Immature natural killer cell (primary cell): ENCODE measurements at places on chromosomes 6 and 20. TPM values are rescaled to one million over a fixed set of nuclear protein-coding genes. Genes with fewer than 3 reads are reported as not detected.

Gene NOTCH4
- polyA plus RNA-seq: 1.4 TPM

Gene AVP
- polyA plus RNA-seq: not detected

Gene TUBB2B
- 0.11 TPM for polyA plus RNA-seq

Gene TNNC2
- not detected for polyA plus RNA-seq

Gene SLC17A9
- polyA plus RNA-seq: 0.95 TPM

Gene ADGRB3
- polyA plus RNA-seq: not detected

Gene ANKEF1
- 3.6 TPM for polyA plus RNA-seq

Gene CTCFL
- not detected for polyA plus RNA-seq

Gene LTA
- polyA plus RNA-seq: 3.1 TPM

Gene UST
- 3.7 TPM for polyA plus RNA-seq

Gene C20orf141
- not detected for polyA plus RNA-seq

Gene KIF6
- not detected for polyA plus RNA-seq

Gene CYP24A1
- not detected for polyA plus RNA-seq

Gene E2F1
- 1.5 TPM for polyA plus RNA-seq

Gene LKAAEAR1
- not detected for polyA plus RNA-seq

Gene TNFRSF6B
- polyA plus RNA-seq: not detected

Gene IL17F
- polyA plus RNA-seq: not detected

Gene BRPF3
- polyA plus RNA-seq: 3.0 TPM

Gene MCHR2
- not detected for polyA plus RNA-seq

Gene DDO
- not detected for polyA plus RNA-seq

Gene PTCRA
- not detected for polyA plus RNA-seq

Gene POM121L2
- polyA plus RNA-seq: not detected

Gene SERINC3
- 266 TPM for polyA plus RNA-seq

Gene SIRPG
- 6.3 TPM for polyA plus RNA-seq

Gene ATP9A
- polyA plus RNA-seq: 1.2 TPM

Gene CITED2
- 11.1 TPM for polyA plus RNA-seq

Gene RAB32
- 6.3 TPM for polyA plus RNA-seq

Gene JAG1
- polyA plus RNA-seq: 0.45 TPM

Gene RAET1L
- polyA plus RNA-seq: not detected

Gene MTFR2
- polyA plus RNA-seq: not detected

Gene TMEM244
- polyA plus RNA-seq: not detected

Gene BPI
- not detected for polyA plus RNA-seq

Gene FOXC1
- not detected for polyA plus RNA-seq
